ENCODE measurements at places on chromosomes 3 and 15.

DNA sequence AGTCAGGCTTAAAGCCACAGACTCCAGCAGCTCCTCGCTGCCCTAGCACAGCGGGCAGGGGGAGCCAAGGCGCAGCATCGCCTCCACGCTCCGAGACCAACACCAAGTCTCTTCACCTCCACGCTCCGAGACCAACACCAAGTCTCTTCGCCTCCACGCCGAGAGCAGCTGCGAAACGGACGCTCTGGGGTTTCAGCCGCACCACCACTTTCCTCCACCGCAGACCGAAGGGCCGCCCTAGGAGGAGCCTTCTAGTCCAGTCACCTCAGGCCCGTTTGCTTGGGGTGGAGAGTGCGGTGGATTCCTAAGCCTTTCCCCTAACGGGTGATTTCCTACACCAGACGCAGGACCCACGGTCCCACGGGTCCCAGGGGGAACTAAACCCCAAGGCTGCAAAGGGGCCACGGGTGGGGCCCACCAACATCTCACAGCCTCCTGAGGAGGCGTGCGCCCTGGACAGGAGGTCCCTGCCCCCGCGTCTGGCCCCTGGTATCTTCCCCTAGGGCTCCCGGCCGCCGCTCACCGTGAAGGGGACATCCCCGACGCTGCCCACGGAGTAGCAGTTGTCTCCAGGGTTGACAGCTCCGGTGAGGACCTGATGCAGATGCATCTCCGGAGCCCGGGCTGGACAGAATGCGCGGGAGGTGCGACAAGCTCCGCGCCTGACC, 501 bp downstream of the DMXL2 start:
- no peak for DNase-seq

DNA sequence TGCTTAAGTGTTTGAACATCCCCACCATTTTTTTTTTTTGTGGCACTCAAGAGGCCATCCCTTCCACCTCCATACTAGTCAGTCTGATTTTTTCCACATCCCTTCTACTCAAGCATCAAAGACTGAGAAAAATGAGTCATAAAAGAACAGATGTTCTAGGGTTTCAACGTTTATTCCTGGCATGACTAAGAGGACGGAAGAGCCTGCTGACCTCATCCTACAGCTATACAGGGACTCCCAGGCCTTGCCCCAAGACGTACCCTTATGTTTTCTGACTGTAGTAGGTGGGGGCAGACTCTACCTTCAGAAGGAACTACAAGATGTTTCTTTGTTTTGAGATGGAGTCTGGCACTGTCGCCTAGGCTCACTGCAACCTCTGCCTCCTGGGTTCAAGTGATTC, 3.3 kb upstream of the ITPKA start:
- peak; percentile 93 for DNase-seq

GRCh38 chr3:60339304-60339703, 911.9 kb downstream of the FHIT start:
- no peak for DNase-seq

- no peak for DNase-seq
Observed at GRCh38 chr15:60713119-60714084, 234.5 kb upstream of the ICE2 start.

DNA sequence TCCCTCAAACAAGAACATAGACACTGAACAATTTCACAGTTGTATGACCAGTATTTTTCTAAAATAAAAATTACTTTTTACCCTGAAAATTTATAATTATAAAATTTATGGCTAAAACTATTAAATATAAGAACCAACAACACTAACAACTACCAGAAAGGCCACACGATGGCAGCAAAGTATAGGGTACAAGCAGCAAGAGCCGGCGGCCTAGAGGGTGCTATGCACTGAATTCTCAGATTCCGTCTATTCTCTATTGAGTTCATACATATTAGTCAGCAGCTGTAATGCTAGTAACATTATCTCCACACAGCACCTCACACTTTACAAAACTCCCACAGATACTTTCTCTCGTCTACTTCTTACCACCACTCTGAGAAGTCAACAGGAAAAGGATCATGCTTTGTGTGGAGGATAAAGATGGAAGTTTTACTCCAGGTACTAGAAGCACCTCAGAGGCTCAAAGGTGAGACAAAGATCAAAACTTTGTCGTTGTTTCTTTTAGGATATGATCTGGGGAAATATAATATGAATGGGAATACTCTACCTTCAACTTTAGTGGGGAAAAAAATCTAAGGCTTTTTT, 160.5 kb downstream of the FGF12 start:
- peak; percentile 52 for DNase-seq

- no peak for DNase-seq
Observed at GRCh38 chr15:40582726-40583246, 11.3 kb upstream of the KNL1 start.

- DNase-seq: no peak
Observed at GRCh38 chr15:51623386-51623938, 891 bp upstream of the DMXL2 start.

DNA sequence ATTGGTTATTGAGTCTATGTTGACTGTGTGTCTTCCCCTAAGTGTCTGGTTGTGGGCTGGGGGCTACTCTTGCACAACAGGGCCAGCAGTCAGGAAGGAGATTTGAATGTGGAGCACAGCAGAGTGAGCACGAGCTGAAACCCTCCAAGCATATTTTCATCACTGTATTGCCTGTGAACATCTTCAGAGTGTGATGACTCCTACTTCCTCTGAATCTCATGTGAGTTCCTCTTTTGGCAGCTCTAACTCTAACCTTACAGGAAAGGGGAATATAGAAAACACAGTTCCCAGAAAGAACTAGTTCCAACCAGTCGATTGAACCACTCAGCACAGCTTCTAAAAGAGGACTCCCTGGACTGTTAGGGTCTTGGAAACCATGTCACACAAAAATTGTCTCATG, 211.6 kb downstream of the RAP2B start:
- no peak for DNase-seq

GRCh38 chr3:162996368-162996767, 1499.8 kb downstream of the OTOL1 start:
- no peak for DNase-seq

GRCh38 chr3:161336661-161337060, 34.7 kb downstream of the SPTSSB start:
- DNase-seq: no peak

DNA sequence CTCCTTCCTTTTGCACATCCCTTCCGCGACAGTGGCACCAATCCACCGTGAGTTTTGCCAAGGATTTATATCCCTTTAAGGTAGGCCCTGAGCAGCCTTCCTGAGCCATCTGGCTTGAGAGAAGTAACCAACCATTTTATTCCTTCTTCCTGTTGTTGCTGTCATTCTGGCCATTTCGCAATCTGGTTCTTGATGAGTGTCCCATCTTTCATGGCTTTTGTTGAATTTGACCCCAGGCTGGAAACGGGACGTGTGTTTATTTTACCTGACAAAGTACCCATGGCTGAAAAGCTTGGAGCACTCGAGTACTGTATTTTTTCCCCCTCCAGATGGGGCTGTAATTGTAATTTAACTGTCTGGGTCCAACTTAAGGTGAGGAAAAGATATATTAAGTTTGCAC, 173.4 kb downstream of the WNT5A start:
- no peak for DNase-seq

GRCh38 chr3:37320276-37320675, 145.9 kb upstream of the LRRFIP2 start:
- no peak for DNase-seq

GRCh38 chr3:190532731-190533203, 18.9 kb downstream of the IL1RAP start:
- no peak for DNase-seq

GRCh38 chr3:188605231-188605630, 451.3 kb downstream of the LPP start:
- DNase-seq: no peak

GRCh38 chr3:140816372-140817195, 125.1 kb upstream of the SLC25A36 start:
- DNase-seq: no peak

GRCh38 chr15:36798794-36799193, 219.4 kb downstream of the CDIN1 start:
- no peak for DNase-seq

DNA sequence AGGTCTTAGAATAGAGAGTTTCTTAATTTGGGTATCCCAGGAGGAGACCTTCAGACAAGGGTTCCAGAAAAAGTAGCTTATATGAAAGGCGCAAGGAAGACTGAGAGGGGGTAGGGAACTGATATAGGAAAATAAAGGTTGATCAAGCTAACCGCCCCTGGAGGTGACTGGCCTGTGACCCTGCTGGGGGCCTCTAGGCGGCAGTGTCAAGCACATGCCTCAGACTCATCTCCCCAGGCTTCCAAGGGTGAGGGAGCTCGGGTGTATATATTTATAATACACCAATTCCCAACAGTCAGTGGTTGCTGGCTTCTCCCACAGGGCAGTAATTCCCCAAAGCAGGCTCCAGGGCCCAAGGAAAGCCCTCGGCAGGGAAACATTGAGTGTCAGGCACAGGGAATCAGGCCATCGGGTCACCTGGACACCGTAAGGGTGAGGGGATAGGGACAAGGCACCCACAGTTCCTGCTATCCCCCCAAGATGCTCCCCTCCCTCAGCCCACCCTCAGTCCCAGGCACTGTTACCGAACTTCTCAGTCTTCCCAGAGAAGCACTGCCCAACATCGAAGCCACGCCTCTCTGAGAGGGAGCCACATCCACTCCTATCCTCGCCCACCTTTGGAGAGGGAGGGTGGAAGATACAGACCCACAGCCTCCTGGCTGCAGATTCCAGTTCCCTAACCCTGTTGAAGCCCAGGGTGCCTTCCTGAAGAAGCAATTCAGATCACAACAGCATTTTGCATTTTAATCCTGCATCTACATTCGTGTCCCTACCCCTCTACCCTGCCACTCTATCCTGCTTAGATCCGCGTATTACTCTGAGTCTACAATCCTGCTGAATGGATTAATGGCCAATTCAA, 19.5 kb upstream of the CAV3 start:
- DNase-seq: no peak

DNA sequence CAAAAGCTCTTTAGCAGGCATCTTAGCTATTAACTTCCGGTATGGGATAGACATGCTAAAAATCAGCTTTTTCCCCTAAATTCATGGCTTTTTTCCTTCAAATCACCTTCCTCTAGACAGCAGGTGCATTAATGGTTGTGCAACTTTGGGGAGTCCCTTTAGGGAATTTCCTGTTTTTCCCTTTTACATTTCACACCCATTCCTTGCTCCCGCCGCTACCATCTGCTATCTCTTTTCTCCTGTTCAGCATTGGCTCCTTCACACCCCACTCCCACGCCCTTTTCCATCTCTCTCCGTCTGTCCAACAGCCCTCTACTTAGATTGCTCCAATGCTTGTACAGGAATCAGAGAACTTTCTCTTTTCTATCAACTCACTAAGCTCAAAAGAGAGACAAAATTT, 43.4 kb downstream of the FEZF2 start:
- DNase-seq: no peak

DNA sequence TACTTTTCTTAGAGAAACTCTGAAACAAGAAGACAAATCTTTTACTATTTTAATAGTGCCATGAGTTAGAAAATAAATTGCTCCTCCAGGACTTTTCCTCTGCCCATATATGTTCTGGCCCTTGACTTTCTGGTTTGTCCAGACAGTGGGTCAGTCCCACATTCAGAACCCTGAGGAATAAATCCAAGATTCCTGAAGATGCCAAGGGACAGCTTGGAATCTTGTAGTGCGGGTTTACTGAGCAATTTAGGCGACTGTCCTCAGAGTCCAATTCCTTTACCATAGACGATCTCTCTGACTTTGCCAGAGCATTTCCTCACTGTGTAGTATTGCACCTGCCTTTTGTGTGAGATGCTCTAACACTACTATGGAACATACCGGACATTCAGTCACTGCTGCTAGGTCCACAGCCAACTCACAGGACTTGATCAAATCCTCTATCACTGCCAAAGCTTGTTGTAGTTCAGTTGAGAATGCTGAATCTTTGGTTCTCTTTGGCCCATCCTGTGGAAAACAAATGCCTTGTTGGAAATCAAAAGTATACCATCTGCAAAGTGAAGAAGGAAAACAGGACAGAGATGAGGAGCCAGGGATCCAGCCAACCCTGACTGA, 37.4 kb upstream of the B3GNT5 start:
- DNase-seq: no peak

DNA sequence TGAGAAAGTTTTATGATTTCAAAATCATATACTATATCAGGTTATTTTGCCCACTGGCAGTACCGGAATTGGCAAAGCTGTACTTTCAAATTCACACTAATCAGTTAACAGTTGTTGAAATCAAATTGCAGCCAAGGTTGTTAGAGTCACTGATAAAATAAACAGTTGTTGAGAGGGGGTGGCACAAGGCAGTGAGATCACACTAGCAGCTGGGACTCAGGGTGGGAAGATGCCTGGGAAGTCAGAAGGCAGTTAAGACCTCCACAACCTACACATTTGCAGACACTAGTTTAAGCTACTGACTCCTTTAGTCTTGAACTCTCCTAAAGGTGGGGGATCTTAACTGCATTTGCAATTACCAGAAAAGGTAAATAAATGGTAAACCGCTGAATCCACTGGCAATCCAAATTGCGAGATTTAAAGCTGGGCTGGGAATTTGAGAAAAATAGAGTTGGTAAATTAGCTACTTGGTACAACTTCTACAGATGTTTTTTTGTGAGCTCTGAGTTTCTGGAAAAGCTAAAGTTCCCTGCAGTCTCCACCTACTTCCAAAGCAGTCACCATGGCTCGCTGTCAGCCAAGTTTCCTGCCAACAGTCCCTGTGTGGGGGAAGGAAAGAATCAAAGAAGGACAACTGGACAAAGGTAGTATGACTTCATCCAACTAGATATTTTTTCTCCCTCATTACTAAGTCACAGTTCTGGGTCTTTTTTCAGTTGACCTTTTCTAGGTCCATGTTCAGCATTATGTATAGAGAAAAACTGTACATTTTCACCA, 105.7 kb downstream of the ZNF385D start:
- DNase-seq: no peak

- no peak for DNase-seq
Observed at GRCh38 chr15:20295238-20295811, 246.3 kb downstream of the GOLGA6L6 start.

DNA sequence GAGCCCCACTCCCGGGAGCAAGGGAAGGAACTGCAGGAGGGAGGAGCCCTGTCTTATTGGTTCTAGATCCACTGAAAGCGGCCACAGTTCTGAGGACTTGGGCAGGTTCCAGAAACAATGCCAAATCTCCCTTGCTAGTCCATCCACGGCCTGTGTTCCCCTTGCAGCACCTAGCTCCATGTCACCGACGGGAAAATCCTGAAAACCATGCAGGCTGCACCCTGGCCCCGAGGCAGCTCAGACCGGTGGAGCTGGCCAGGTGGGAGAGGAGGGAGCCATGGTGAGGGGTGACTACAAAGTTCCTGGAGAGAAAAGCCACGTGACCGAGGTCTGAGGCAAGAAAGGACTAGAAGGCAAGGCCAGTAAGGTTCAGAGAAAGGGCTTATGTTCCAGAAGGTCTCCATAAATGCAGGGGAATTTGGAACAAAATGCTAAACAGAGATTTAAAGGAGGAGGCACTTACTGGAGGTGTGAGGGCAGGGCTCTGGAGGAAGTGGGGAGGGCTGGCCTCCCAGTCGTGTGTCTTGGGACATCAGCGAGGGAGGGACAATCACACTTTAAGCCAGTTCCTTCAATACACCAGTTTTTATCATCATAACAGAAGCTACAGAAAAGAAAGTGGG, 5.4 kb downstream of the MGLL start:
- no peak for DNase-seq

- DNase-seq: no peak
Observed at GRCh38 chr3:988785-989184, 104.0 kb upstream of the CNTN6 start.

GRCh38 chr3:15815696-15816095, 17.9 kb upstream of the ANKRD28 start:
- peak; percentile 42 for DNase-seq

All from HFF-Myc (cell line).